ENCODE measurements at places on chromosomes 5 and 9.

DNA sequence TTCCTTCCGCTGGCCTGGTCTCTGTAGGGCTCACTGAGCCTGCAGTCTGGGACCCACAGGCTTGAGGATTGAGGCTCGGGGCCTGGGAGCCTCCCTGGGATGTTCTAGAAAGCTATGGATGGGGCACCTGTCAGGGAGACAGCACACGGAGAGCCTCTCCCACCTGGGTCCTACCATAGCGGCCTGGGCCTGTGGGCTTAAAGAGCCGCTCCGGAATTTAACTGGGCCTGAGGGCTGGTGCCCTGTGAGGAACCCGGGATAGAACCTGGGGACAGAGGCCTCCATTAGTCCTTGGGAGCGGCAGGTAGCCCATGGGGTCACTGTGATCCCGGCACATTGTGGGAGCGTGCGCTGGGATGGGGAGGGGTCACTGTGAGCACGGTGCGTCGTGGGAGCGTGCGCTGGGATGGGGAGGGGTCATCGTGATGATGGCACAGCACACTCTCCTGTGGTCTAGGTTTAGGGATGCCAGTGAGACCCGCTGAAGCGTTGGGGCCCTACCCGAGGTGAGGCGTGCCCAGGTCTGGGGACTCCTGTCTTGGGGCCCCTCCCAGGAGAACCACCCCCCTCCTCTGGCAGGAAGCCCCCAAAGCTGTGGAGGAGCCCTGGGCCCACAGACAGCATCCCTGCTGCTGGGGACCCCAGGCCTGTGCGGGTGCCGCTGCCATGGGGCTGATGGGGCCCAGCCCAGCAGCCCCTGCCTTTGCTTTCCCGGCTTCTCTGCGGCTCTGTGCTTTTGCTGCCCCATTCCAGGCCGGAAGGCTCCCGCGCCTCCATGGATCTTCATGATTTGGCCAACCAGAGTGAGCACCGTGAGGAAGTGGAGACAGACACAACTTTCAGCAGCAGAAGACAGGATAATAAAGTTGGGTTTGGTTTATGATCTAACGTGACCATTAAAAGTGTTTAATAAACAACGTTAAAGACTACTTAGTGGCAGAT is 3.4 kb upstream of the CEP72 start:
- DNase-seq: no peak

DNA sequence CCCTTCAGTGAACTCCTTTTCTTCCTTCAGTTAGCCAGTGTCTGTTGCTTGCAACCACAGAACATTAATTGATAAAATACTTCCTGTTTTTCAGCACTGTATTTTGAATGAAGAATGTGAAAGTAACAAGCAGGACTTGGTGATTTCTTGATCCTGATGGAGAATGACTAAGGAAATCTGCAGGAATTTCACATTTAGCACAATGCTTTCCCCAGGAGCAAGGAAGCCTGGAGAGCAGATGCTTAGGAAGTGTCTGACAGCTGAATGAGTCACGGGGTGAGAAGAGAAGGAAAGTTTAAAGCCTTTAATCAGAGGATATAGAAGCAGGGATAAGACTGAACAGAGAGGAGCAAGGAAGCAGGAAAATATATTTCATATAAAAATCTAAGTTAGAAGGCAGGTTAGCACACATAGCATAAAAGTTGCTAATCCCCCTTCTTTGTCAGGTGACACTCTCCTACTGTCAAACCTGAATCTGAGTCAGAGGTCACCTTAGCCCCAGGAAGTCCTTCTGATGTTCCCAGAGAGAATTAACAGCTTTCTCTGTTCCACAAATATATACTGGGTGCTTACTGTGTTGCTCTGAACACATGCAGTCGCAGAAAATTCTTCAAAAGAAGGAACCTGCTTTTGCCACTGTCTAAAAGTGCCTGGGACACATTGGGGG is 59.7 kb downstream of the GNA14 start:
- no peak for DNase-seq

- DNase-seq: no peak
Observed at GRCh38 chr9:6428940-6429889, 16.2 kb downstream of the UHRF2 start.

DNA sequence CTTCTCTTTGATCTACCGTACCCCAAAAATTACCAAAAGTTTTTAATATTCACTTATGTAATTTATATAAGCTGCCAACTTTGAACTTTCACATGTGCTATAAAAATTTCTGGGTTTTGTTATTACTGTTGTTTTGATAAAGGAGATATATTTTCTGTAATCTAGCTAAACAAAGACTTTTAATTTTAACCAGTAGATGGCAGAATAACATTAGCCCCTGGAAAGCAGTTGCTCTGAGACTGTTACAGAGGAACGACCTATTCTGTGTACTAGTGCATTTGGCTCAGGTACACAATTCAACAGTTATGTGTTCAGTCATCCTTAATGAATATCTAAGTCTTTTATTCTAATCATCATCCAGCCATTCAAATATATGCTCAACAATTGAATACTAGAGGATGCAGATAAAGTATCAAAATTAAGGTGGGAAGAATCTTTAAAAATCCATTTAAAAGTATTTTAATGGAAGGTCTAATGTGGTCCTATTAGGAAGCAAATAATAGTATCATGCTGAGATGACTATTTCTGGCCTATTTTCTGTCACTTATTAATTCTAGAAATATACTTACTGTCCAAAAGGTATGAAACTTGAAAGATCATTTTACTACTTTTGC is 8.6 kb downstream of the KLHL9 start:
- no peak for DNase-seq

GRCh38 chr5:72268753-72269410 is 51.2 kb downstream of the MRPS27 start:
- DNase-seq: peak; percentile 46

GRCh38 chr9:99590840-99591239 is 230.8 kb upstream of the NR4A3 start:
- no peak for DNase-seq

DNA sequence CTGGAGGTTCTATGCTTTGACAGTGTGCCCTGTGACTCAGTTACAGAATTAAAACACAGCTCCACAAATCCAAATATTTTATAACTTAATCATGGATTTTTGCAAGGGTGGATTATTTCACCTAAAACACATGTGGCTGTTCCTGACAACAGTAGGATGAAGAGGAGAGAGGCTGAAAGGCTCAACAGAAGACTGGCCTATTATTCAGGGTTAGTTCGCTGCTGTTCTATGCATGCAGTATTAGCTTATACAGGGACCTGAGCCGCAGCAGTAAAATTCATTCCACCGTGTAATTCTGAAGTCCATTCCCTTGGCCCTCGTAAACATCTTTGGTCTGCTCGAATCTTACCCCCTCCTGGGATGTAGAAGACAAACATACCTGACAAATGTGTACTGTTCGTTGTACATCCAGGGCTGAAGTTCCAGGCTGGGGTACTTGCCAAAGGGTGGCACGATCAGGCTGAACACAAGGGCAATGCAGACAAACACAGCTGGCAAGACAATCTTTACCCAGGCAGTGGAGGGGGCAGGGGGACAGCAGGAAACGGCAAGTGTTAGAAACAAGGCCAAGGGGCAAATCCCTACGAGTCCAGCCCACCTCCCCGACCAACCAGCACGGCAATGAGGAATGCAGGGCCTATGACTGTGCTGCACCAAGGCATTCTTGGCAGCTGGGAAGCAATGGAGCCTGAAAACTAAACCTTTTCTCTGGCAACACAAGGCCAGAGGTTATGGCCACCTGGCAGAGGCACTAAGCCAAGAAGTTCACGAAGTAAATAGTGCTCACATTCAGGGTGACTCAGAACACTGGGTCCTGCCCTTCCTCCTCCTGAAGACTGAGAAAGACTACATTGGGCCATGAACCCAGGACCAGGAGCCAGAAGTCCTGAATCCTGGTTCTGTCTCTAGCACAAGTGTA is 46.8 kb downstream of the NIPSNAP3B start:
- DNase-seq: no peak

DNA sequence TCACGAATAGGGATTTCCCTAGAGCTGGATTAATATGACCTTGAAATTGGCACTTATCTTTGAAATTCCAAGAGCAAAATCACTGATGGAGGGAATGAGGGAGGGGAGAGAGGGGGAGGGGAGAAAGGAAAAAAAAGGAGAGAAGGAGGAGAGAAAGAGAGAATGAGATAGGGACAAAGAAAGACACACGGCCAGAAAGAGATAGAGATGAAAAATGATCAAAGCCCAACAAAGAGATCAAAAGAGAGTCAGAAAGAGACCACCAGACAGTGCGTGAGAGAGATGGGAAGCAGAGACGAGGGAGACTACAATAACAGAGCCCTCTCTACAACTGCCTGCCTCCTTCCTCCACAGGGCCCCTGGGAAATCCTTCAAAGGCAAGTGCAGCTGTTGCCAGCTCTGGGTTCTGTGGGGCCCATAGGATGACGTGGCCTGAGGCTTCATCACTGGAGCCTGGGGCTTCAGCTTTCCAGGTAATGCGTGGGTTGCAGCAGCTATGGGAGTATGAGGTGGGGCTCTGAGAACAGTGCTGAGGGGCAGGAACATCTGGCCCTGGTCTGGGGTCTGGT is 58.3 kb upstream of the SHB start:
- DNase-seq: no peak

- DNase-seq: no peak
Observed at GRCh38 chr9:134026581-134026980, 1.3 kb downstream of the BRD3OS start.

- no peak for DNase-seq
Observed at GRCh38 chr9:129494113-129494789, 126.7 kb downstream of the C9orf50 start.

GRCh38 chr5:9186069-9186468 is 359.8 kb downstream of the SEMA5A start:
- DNase-seq: no peak

DNA sequence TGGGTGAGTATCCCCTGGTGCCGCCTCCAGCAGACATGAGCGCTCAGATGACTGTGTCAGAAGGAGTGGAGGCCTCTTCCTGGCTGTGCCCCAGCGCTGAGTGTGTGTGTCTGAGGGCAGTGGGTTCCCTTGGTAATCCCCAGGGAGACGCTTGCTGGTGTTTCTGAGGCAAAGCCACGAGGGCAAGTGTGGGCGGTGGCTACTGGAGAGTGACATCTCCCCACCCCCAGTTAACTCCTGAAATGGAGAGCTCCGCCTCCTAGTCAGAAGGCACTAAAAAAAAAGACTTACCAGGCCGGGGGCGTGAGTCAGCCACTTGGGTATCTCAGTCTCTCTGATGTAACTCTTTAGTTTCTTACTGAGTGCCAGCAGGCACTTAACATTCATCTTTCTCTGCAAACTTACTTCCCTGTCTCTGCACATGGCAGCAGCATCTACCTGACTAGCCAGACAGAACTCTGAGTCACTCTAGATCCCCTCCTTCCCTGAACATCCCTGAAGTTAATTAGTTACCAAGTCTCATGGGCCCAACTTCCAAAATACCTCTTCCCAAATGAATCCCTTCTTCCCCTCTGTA is 19.3 kb downstream of the ORM2 start:
- peak; percentile 46 for DNase-seq

DNA sequence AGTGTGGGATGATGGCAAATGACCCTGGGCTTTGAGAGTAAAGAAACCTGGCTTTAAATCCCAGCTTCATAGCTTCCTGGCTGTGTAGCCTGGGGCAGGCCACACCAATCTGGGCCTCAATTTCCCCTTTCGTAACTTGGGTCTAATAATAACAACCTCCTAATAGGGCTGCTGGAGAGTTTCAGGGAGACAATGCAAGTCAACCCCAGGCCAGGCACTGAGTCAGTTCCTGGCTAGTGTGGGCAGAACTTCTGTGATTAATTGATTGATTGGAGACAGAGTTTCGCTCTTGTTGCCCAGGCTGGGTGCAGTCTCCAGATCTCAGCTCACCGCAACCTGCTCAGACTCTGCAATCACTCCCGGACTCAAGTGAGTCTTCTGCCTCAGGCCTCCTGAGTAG is 3.3 kb upstream of the SH2D3C start:
- DNase-seq: no peak

DNA sequence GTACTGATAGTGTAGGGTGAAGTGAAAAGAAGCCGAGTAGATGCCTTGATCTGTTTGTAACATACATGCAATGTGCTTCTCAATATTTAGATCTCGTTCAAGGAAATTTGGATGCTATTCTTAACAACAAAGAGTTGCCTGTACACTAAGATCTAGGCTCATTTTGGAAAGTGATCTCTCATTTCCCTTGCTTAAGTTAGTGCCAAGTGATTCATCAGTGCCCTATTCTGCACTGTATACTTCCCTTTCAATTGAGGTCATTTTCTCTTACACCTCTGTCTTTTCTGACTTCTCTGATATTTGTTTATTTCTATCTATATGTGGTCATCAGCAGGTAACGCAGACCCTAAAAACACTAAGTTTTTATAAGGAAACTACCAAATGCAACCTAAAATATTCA is 528.6 kb upstream of the PTPRD start:
- DNase-seq: no peak

- no peak for DNase-seq
Observed at GRCh38 chr9:130962418-130963316, 23.6 kb upstream of the FIBCD1 start.

- DNase-seq: no peak
Observed at GRCh38 chr5:97726106-97726505, 543.1 kb upstream of the RIOK2 start.

- DNase-seq: peak; percentile 34
Observed at GRCh38 chr5:140358738-140359310, 1.2 kb upstream of the SLC4A9 start.

GRCh38 chr5:67063791-67064190 is 132.8 kb downstream of the CD180 start:
- DNase-seq: no peak

DNA sequence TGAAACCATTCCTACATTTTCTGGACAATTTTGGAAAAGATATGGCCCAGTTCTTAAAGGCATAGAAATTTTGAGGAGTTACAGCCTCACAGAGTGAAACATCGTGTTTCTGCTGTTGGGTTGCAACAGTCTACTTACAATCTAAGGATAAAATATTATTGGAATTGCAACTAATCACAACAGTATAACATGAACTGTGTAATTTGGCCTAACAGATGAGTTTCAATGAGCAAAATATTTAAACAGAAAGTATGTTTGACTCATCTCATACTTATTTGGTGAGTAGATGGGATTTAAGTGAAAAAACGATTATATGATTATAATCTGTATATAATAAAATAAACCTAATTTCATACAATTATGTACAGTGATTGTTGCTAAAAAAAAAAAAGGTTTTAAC is 1061.8 kb downstream of the CDH12 start:
- DNase-seq: no peak

DNA sequence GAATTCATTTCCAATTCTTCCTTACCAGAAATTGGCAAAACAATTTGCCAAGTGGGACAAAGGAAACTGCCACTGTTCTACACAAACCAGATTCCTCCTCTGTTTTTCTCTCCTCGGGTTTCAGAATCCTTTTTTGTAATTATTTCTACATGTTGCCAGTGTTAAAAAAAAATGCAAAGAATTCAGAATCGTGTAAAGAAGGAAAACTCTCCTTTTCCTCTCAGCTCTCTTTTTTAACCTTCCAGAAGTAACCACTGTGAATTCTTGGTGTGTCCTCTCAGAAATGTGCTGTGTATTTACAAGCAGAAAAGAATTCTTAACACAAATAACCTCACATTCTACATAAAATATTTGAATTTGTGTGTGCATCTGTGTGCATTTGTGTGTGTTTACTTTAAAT is 224.6 kb downstream of the DRD1 start:
- no peak for DNase-seq

DNA sequence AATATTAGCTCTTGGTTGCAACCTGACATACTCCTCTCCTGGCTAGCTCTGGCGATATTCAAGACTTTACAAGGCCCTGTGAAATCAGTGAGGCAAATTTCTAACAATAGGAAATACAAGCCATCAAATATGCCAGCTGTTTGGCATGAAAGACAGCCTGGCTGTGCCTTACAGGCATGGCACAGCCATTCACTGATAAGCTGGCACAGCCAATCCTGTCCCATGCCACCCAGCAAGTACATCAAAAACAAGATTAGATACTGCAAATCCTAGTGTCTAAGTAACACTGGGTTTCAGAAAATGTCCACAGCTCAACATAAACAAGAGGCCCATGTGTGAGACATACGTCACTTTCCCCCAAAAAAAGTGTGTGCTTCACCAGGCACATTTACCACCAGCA is 1045.8 kb upstream of the DMAC1 start:
- DNase-seq: no peak

All from NCI-H524 (cell line).